T-cell (primary cell): ENCODE measurements at places on chromosomes 11 and 22.

DNA sequence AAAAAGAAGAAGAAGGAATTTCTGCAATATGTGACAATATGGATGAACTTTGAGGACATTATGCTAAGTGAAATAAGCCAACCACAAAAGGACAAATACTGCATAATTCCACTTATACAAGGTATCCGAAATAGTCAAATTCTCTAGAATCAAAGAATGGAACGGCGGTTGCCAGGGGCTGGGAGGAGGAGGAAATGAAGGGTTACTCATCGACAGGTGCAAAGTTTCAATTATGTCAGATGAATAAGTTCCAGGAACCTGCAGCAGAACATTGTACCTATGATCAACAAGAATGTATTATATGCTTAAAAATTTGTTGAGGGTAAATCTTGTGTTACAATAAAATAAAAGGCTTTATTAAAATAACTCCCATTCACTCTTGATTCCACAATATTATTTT lies 49.0 kb downstream of the SC5D start:
- no peak for DNase-seq

DNA sequence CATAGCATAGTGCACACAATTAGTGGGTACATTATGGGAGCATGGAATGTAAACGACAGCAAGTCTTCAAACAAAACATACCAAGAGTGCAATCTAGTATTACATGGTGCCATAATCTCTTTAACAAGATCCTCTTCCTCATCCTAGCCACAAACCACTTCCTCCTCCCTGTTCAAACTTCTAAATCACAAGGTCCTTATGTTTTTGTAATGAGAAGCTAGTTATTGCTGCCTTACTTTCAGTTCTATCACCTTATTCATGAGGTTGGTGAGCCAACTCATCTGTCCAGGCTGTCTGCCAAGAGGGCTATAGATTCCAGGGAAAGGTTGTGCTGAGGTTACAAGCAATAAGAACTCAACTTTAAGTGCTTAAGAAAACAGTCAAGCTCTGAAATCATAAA lies 195.4 kb upstream of the ARHGAP20 start:
- DNase-seq = no peak

DNA sequence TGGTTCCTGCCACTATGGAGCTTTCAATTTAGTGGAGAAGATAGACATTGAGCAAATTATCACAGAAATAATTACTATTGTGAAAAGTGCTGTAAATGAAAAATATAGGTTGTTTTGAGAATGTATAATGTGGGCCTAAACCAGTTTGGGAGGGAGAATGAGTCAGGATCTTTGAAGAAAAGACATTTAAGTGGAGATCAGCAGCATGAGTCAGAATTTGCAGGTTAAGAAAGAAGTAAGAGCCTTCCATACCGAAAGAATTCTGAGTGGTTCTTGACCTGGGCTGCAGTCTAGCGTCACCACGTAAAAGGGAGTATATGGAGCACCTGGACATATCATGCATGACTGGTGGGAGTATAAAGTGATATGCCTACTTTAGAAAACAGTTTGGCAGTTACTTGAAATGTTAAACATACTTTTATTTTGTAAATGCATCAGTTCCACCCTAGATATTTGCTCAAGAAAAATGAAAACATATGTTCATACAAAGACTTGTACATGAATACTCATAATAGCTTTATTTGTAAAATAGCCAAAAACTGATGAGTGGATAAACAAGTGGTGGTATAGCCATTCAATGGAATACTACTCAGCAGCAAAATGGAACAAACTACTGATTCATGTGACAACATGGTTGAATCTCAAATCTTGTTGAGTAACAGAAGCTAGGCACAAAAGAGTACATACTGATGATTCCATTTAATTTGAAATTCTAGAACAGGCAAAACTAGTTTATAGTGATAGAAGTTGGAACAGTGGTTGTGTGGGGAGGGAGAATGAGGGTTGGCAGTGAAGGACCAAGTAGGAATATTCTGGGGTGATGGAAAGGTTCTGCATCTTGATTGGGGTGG lies 99.2 kb downstream of the STIM1 start:
- DNase-seq = no peak

- no peak for DNase-seq
These were observed 111.2 kb downstream of the PTPRJ start for GRCh38 chr11:48091426-48092102.

DNA sequence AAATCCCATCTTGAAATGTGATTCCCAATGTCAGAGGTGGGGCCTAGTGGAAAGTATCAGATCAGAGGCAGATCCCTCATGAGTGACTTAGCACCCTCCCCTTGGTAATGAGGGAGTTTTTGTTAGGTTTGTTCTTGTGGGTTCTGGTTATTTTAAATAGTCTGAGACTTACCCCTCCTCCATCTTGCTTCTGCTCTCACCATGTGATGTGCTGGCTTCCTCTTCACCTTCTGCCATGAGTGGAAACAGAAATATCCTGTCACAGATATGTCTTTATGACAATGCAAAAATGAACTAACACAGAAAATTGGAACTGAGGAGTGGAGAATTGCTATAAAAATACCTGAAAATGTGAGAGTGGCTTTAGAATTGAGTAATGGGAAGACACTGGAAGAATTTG lies 33.1 kb downstream of the TMEM225 start:
- no peak for DNase-seq

- no peak for DNase-seq
These were observed 92.5 kb downstream of the C11orf87 start for GRCh38 chr11:109514313-109515018.

DNA sequence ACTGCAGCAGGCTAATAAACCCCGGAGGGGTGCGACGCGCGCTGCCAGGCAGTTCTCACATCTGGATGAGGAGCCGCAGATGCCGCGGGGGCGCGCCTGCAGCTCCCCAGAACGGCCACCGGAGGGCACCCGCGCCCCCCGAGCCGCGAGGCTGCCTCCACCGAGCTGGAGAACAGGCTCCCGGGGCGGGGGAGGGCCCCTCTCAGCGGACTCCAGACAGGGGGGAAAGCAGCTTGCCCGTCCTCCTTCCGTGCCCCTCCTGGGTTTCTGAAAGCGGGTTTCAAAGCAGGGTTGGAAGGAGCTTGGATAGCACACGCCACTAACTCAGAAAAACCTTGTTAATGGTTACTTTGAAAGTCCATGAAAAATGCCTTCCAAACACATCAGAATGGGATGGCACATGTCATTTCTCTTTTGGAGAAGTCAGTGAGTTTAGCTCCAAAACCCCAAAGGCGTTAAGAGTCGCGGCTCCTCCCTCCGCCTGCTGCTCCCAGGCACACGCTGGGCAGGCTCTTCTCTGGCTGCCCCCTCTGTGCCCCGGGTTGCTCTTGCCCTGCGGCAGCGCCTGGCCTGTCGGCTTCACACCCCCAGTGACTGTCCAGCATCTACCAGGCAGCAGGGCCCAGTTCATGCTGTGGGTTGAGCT lies 317.8 kb downstream of the NTM start:
- DNase-seq = no peak

DNA sequence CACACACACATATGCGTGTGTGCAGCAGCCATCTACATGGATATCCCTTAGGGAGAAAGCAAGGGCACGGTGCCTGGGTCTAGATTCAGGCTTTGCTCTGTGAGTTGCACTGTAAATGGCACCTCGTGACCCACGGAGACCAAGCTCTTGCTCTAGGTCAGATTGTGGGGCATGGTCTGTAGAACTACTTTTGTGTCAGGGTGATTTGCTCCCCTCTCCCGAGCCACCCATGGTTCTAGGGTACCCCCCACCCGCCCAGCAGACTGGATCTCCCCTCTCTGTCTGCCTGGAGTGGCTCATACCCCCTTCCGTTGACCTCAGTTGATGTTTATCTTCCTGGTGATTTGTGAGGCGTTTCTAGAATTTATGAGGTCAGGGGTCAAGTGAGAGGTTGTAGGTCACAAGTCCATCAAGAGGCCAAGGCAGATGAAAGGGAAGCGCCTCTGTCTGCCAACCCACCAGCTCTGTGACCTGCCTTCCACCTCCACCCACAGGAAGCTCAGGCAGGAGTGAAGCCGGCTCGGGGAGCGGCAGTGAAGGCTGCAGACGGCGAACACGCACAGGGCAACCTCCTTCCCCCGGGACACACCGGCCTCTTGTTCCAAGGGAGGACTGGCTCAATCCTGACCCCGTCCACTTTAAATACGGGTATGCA lies 76.2 kb upstream of the TTLL12 start:
- DNase-seq = peak; percentile 28

- DNase-seq = no peak
These were observed 7.5 kb upstream of the B3GNT6 start for GRCh38 chr11:77026743-77027142.

DNA sequence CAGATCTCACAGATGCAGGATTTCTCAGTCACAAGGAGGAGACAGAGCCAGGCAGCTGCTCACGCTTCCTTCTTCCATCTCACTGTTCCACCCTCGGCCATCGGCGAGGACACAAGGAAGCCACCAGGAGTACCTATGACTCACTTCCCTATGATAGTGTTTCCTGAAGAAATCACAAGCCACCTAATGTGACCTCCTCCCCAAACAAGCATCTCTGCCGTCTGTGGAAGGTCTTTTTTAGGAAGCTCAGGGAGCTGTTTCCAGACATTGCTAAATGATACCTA lies 672.7 kb downstream of the TBC1D22A start:
- no peak for DNase-seq

- no peak for DNase-seq
These were observed 7.8 kb downstream of the DCPS start for GRCh38 chr11:126311401-126312291.

DNA sequence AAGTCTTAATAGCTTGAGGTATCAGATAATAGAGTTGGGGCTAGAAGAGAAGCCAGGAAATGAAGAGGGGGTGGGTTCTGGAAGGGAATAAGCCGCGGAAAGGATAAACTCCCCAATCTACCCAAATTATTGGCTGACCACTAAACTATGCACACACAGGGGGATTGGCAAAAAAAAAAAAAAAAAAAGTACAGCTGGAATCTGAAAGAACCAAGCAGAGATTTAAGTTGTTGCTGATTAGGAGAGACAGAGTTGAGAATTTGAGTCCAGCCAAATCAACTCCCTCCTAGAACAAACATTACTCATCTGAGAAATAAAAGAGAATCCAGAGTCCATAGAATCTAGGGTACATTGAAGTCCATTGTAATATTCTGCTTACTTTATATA lies 134.9 kb downstream of the CCDC81 start:
- DNase-seq = no peak

DNA sequence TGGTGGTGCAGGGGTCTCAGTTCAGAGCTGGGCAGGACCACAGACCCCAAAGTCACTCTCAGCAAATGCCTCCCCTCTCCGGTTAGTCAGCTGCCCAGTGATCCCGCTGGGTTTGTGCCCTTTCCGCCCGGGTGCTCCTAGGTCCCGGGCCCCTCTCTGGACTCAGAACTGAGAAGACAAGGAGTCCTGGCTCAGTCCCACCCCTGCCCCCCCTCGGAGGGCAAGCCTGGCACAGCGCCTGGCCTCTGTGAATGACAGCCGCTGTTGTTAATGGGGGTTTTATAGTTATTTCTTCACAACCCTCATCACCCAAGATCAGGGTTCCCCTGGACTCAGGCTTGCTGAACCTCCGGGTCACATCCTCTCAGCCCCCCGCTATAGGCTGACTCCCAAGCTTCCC lies 47.6 kb downstream of the ELFN2 start:
- no peak for DNase-seq
